Stimulated activated naive CD4-positive, alpha-beta T cell (primary cell): ENCODE measurements at places on chromosomes 7 and 10.
A peak's percentile ranks its signal among the peaks of the same experiment; 100 is the strongest.

DNA sequence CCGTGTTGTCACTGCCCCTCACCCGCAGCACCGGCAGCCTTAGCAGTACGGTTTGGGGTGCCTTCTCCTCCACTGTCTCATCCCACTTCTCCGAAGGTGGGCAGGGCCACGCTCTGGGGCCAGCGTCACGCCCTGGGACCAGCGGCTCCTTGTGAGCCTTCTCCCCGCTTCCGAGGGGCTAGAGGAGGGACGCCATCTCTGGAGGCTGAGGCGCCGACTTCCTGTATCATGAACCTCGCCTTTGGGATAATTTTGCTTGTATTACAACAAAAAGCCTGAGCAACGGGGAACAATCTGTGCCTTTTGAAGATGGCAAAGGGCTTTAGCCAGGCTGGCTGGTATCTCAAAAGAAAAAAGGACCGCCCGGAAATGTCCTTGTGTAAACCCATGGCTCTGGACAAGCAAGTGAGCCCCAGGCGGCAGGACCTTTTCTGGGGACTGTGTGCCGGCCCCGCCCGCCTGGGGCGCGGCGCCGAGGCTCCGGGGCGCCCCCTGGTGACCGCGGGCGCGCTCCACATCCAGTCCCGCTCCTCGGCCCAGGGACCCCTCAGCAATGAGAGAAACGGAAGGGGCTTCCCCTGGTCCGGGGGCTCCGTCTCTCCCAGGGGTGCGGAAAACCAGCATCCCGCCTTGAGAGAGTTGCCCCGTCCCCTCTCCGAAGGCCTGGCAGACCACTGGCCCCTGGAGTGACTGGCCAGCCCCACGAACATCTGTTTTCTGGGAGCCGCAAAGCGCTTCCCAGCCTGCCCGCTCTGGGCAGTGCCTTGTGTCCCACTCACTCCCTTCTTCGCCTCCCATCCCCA is 3.8 kb downstream of the DEPP1 start:
- peak; percentile 32 for DNase-seq

GRCh38 chr10:129446183-129446581 is 20.9 kb upstream of the MGMT start:
- no peak for DNase-seq

GRCh38 chr7:66630531-66630930 is 1.9 kb downstream of the KCTD7 start:
- DNase-seq, result no peak

DNA sequence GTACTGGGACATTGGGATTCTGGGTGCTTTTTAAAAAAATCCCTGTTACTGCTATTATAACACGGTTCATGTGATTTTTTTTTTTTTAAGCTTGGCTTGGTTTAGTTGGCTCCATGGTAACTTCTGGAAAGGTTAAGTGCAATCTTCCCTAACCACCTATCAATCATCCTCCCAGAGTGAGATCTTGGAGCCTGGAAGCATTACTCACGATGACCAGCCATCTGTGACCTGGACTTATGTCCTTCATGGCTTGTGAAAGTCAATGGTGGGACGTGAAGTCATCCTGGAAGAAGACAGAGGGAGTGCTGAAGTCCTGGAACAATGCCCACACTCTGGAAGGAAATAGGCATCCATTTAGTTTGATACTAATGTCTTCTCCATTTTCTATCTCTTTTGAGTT is 135.5 kb upstream of the FRMD4A start:
- DNase-seq, result no peak

DNA sequence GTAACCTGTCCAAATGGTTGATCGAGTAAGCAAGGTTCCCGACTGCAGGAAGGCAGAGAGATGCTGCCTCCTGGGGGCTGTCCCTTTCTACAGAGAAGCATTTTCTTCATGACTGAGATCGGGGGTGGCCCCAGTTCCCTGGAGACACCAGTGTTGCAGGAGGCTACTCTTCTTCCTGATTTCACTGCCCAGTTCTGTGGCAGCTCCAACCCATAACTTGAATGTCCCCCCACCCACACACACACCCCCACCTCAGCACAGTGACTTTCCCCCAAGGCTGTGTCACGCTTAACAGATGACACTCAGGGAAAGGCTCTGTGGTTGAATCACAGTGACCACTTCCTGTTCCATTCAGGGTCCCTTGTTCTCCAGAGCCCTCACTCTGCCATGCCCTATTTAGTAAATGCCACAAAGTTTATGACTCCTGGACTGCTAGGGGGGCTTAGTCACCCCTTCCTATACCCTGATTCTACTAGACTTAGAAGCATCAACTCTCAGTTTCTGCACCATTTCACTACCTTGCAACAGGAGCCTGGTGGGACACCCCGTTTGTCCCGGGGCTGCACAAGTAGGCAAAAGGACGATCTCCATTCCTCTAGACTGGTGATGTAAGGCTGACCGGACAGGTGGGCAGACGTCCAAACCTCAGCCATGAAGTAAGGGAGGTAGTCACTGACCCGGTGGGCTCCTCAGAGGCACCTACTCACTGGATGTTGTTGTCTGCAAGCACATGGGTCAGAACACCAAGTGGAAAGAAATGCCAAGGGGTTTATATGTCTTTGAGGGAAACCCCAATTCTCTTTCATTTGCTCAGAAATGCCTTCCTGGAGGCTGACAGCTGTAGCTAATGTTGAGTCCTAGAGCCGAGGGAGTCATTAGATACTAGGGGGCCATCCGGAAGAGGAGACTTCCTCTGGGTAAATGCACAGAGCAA is 31.3 kb upstream of the SMC3 start:
- DNase-seq, result no peak

- no peak for DNase-seq
Observed at GRCh38 chr10:93894516-93895378, 969 bp downstream of the SLC35G1 start.

DNA sequence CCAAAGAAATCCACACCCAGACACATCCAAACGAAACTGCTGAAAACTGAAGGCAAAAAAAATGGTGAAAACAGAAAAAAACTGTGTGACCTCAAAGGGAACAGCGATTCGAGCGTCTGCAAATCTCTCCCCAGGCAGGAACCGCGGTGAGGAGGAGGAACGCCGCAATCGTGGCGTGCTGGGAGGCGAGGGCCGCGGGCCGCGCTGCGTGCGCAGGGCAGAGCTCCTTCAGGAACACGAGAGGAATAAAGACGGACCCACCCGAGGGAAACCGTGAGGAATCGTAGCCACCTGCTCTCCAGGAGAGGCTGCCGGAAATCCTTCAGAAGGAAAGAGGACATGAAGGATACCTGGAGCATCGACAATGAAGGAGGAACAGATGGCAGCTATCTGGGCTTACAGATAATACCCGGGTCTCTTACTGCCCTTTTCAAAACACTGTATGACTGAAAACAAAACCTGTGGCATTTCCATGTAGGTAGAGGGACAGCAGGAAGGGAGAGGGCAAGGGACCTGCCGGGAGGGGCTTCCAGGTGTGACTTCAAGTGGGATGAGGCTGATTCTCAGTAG is 266.0 kb downstream of the MAD1L1 start:
- DNase-seq, result no peak

GRCh38 chr10:29039091-29039490 is 249.8 kb upstream of the LYZL1 start:
- DNase-seq, result no peak

- no peak for DNase-seq
Observed at GRCh38 chr7:28937103-28937502, 21.0 kb downstream of the TRIL start.

GRCh38 chr10:102596506-102596971 is 47.7 kb upstream of the TRIM8 start:
- DNase-seq, result no peak

DNA sequence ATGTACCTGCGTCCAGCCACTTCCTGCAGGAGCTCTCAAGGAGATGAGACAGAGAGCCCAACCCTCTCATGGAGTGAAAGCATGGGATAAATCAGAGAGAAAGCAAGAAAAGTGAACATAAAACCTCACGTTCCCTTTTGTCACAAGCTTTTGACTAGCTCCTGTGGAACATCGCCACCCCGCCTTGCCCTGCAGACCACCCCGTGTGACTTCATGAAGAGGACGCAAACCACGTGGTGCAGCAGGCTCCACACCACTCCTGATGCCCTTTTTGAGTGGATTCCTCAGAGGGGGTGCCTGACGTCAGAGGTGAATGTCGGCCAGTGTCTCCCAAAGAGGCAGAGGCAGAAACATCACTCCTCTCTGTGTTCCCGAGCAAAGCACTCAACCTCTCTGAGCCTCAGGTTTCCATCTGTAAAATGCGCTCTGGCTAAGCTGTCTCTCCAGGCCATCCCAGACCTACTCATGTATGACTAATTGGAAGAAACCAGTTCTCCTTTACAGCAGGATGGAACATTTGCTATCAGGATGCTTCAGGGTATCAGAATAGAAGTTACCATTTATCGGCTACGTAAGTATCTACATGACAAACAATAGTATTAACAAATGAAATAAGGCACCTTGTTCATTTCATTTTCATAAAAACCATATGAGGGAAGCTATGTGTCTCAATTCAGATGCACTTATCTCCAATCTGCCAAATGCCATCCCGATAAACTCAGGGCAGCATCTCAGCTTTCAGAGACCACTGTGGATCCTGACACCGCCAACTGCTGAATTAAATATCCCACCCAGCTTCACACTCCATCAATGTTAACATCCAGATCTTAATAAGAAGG is 5.3 kb downstream of the ZNF488 start:
- no peak for DNase-seq

DNA sequence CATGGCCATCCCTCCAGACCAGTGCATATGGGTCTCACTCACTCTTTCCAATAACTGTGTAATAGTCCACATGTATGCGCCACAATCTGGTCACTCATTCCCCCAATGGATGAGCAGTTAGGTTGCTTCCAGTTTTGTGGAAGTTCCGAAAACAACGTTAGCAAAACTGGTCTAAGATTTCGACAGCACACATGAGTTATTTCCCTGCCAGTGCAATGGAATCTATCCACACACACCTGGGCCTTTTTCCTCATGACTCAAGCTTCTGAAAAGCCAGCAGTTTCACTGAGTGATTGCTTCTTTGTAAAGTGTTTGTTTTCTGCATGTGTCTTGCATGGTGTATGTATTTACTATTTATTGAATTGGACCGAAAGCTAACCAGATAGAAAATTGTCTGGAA is 58.8 kb upstream of the FHIP2A start:
- DNase-seq, result no peak

- no peak for DNase-seq
Observed at GRCh38 chr7:155660758-155661093, 16.3 kb downstream of the RBM33 start.

GRCh38 chr10:13100349-13101294 is 659 bp downstream of the OPTN start:
- DNase-seq, result peak; percentile 22

DNA sequence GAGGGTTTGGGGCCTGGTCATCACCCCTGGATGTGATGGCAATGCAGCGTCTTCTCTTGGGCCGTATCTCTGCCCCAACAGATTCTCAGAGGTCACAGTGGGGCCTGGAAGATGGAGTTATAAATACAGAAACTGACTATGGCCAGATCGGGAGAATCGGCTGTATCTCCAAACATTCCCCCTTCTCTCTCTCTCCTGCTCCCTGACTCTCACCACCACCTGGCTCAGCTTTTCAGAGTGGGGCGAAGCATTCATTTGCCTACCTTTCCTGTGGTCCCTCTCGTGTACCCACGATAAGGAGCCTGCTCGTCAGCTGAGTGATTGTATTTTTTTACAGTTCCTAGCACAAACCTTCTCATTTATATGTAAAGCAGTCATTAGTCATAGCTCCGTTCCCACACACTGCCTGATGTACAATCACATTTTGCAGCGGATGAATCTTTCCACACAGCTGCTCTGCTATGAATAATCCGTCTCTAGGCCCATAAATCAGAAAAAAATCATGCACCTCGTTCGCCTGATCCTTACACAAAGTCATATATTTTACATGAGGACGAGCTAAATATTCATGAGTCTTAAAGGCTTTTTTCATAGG is 23.2 kb upstream of the BTRC start:
- no peak for DNase-seq

- DNase-seq, result no peak
Observed at GRCh38 chr7:108613949-108614381, 44.3 kb downstream of the DNAJB9 start.

DNA sequence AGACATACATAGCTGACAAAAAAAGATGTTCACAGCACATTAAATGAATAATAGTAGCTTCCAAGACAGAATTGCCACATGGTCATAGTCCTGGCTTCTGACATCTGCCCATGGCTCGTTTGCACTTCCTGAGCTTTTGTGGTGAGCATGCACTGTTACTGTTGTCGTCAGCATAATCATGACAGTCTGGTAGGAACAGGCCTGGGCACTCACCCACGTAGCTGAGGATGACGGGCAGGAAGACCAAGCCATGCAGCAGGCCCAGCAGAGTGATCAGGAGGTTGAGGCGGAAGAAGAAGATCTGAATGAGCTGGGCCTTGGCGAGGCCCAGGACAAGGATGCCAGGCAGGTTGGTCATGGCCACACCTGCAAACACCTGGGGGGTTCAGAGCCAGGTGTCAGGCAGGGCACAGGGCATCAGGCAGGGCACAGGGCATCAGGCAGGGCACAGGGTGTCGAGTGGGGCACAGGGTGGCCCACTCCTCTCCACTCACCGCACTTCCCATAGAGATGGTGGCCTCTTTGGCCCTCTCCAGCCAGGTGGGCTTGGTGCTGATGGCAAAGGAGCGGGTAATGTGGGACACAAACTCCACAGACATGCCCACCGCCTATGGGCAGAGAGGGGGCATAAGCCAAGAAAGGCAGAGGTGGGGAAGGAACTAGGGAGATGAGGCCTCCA is 25.3 kb upstream of the NUDCD3 start:
- no peak for DNase-seq

GRCh38 chr7:155344270-155344617 is 46.6 kb downstream of the INSIG1 start:
- DNase-seq, result no peak

GRCh38 chr7:128790315-128791041 is 1.3 kb upstream of the CCDC136 start:
- DNase-seq, result peak; percentile 31

DNA sequence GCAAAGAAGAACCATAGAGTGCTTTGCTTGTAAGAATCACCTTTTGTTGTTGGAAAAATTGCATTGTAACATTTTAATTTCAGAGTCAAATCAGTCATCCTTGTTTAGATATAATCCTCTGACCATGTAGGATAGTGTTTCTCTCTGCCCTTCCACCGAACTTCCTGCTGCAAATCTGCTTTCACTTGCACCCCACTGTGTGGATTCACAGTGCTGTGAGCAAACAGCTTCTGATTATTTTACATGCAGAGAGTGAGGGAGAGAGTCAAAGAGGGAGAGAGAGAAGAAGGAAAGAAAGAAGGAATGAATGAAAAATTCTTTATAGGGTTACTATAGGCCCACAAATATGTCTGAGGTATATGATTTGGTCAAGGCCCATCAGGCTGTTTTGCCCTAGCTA is 30.0 kb upstream of the SEM1 start:
- DNase-seq, result no peak

GRCh38 chr10:117539903-117540639 is 2.5 kb upstream of the EMX2 start:
- DNase-seq, result no peak

DNA sequence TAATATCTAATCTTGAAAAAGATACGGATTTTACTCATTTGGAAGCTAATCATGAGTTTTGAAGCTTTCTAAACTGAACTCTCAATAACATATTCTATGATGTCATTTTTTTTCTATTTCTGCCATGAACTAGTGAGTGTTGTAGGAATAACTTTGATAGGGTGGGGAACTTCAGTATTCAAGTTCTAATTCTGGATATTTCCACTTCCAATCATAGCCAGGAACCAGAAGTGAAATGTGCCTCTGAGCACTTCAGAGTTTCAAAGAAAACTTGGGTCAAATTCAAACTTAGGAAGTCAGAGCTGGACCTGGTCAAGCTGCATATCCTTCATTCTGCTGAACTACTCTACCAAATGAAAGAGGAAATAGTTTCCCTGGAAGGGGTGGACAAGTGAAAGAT is 847 bp downstream of the AGMO start:
- no peak for DNase-seq

- no peak for DNase-seq
Observed at GRCh38 chr10:84685047-84685660, 356.8 kb downstream of the CCSER2 start.
